ELR (cell line): ENCODE measurements at places on chromosomes 4 and X.

DNA sequence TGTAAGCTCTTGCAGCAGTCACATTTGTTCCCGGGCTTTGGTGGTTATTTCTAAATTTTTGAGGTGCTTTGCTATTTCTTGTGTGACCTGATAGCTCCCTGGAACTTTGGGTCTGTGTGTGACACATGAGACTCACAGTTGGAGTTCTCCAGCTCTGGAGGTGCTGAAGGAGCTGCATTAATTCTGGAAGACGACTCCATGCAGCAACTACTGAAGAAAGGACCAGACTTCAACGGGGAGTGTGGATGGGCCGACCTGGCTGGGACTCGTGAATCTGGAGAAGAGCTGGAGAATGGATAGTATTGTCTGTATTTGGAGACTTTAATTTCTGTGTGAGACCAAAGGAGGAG, 1.5 kb downstream of the MRFAP1 start:
- no peak for DNase-seq

- DNase-seq: peak; percentile 35
These were observed 116.2 kb upstream of the DCLK2 start for GRCh38 chr4:149961876-149962597.

DNA sequence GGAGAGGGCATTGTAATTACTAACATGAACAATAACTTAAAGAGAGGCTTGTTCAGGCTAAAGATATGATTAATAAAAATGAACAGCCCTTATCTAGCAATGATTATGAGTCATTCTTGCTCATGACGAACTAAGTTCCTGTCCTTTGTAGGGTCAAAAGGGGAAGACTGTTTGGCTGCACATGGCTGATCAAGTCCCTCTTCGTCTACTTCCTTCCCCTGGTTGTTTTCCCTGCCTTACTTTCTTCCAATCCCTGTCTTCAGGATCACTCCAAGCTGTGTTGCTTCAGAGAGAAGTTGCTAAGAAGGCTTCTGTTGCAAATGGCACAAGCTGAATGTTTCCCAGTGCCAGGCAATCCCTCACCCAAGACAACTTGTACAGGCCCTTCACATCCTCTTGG, 115.0 kb upstream of the HS3ST1 start:
- DNase-seq: peak; percentile 9

DNA sequence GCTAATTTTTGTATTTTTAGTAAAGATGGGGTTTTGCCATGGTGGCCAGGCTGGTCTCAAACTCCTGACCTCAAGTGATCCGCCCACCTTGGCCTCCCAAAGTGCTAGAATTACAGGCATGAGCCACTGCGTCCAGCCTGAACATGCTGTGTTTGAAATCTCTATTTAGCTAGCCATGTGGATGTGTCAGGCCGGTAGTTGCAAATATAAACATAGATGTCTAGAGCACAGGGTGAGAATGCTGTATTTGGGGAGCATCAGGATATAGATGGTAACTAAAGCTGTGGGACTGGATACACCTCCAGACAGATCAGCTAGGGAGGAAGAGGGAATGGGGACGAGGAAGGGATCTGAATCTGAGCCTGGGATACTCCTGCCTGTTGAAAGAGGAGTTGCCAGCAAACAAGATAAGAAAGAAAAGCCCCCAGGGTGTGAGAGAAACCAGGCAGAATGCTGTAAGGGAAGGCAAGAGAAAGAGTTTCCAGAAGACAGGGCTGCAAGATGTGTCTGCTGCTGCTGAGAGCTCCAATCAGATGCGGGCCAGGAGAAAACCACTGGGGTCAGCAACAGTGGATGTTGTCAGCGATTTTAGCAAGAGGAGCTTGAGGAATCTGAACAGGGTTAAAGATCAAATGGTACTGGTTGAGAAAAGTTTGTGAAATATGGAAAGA, 177.4 kb downstream of the PALLD start:
- DNase-seq: no peak

DNA sequence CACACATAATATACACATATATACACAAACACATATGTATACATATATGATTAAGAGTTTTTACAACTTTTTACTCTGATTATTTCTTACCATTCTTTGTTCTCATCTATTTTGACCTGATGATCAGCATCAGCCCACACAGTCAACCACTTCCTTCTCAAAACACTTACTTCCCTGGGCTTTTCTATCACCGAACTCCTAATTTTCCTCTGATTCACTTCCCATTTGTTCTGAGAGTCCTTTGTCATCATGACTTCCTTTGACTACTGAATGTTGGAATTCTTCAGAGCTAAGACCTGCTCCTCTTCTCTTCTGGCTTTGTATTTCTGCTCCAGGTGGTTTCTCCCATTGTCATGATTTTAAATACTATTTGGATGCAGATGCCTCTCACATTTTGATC, 209.5 kb upstream of the AFF2 start:
- no peak for DNase-seq

- no peak for DNase-seq
These were observed 60.1 kb downstream of the WFS1 start for GRCh38 chr4:6329478-6330383.

DNA sequence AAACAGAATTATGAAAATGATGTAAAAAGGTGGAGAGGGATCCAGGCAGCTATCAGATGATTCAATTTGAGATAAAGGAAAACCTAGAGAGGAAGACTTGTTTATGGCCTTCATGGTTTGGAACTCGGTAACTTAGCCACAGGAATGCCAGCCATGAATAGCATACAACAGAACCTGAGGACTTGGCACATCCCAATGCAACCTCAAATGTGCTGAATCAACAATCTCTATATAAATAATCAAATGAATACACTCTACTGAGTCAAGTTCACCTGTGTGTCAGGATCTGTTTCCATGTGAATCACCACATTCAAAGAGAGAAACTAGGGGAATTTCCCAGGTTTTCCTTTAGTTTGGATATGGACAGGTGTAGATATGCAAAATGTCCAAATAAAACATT, 86.9 kb downstream of the MBNL3 start:
- no peak for DNase-seq

- peak; percentile 45 for DNase-seq
These were observed 329.4 kb upstream of the PCDH18 start for GRCh38 chr4:137861682-137862081.
